G401 (cell line): ENCODE measurements at places on chromosomes 5 and 9. TPM values are rescaled to one million over a fixed set of nuclear protein-coding genes. Genes with fewer than 3 reads are reported as not detected.

GRCh38 chr5:67974054-67974453, 241.5 kb upstream of the PIK3R1 start:
- no peak for DNase-seq

DNA sequence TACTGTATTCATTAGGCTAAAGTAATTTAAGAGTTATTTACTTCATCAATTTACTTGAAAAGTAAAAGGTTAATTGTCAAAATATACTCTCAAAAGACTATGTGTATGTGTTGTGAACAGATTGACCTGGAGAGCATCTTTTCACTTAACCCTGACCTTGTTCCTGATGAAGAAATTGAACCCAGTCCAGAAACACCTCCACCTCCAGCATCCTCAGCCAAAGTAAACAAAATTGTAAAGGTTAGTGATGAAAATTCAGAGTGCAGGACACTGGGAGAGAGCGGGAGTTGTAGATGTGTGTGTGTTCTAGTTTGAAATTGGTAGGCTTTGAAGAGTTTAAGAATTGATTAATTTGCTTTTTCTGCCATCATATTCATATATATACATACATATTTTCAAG, 41.9 kb downstream of the KIF2A start:
- no peak for DNase-seq

- no peak for DNase-seq
Observed at GRCh38 chr9:98107926-98108325, 11.1 kb downstream of the TRIM14 start.

DNA sequence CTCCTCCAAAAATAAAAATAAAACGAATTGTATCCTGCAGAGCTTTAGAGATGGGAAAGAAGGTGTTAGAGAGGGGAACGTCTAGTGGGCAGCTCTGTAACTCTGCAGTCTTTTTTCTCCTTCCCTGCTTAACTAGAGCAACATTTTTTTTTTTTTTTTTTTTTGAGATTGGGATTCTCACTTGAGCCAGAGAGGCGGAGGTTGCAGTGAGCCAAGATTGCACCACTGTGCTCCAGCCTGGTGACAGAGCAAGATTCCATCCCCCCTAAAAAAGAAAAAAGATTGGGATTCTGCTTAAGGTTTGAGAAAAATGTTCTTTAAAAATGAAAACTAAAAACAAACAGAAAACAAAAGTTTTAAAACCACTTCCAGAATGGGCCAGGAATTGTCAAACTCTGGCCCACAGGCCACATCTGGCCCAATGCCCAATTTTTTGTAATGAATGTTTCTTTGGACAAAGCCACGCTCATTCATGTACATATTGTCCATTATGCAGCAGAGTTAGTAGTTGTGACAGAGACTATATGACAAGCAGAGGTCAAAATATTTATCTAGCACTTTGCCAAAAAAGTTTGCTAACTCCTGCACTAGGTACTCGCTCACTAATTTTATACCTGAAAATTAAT, 98.5 kb downstream of the ZCCHC7 start:
- no peak for DNase-seq

Gene GMCL2
- total RNA-seq, result 0.03 TPM in 1 of 2 replicates, not detected in the other
